ENCODE measurements at places on chromosomes 16 and 17.
A peak's percentile ranks its signal among the peaks of the same experiment; 100 is the strongest.

DNA sequence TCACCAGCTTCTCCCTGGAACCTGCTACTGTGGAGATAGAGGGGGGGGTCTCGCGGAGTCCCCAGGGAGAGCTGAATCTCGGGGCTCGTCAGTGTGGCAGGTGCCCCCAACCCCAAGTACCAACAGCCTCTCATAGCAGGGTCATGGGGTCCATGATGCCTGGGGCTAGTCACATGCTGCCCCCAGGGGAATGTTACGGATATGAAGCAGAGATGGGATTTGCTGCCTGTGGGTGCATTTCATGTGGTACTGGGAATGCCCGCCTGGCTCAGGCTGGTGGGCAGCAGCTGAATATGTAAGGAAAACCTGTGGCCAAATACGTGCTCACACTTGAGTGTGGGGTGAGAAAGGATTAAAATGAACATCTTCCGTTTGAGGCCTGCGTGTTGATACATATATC, 49.4 kb downstream of the MEAK7 start:
- no peak for DNase-seq

- DNase-seq, result no peak
Observed at GRCh38 chr17:82875407-82875856, 35.6 kb upstream of the ZNF750 start.

GRCh38 chr16:50735629-50736122, 6.2 kb upstream of the CYLD start:
- DNase-seq, result no peak

GRCh38 chr16:31094088-31094423, 541 bp downstream of the VKORC1 start:
- no peak for DNase-seq

DNA sequence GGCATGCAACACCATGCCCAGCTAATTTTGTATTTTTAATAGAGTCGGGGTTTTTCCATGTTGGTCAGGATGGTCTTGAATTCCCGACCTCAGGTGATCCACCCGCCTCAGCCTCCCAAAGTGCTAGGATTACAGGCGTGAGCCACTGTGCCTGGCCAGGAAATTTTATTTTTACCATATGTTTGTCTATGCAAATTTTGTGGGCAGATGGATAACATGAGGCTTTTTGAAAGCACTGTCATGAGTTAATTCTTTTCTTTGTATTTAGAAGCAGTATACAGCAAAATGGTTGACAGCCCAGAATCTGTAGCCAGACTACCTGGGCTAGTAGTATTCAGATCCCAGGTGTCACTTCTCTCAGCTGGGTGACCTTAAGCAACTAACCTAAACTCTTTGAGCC, 8.5 kb upstream of the KPNB1 start:
- DNase-seq, result no peak

GRCh38 chr17:16913463-16913862, 58.5 kb downstream of the TNFRSF13B start:
- DNase-seq, result no peak

DNA sequence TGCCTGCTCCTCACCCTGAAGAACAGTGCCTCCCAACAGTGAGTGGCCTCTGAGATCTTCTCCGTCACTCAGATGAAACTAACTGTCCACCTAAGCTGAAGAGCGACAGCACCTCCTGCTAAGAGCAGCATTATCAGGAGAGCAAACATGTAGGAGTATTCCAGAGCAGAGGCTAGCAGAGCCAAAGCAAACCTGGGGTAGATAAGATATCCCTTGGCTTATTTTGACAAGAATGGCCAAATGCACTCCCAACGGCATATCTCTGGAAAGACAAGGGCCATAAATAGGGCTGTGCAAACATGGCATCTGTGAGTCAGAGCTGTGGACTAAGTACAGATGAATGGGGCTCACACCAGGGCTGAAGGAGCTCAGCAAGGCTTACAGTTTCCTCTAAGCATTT, 96.3 kb downstream of the NDEL1 start:
- DNase-seq, result peak; percentile 62
